ENCODE measurements at places on chromosomes 1 and 21.

- DNase-seq, result no peak
Observed at GRCh38 chr21:24881506-24881905, 725.8 kb downstream of the MRPL39 start.

GRCh38 chr1:901108-901859, 22.4 kb upstream of the SAMD11 start:
- DNase-seq, result no peak

GRCh38 chr1:91650764-91651163, 150.1 kb downstream of the CDC7 start:
- no peak for DNase-seq

- no peak for DNase-seq
Observed at GRCh38 chr1:224087286-224087794, 26.6 kb upstream of the FBXO28 start.

- DNase-seq, result peak; percentile 100
Observed at GRCh38 chr1:155308493-155309422, at the start of gene FDPS. FDPS (plus strand) TSS chr1:155308866; CDS start chr1:155309790, 924 bp downstream.

GRCh38 chr1:175845985-175846384, 102.6 kb upstream of the TNR start:
- no peak for DNase-seq

GRCh38 chr21:33546086-33546485, 3.2 kb downstream of the SON start:
- DNase-seq, result no peak

- peak; percentile 10 for DNase-seq
Observed at GRCh38 chr1:195717651-195718050, 890.6 kb downstream of the KCNT2 start.

GRCh38 chr21:40507978-40508377, 339.0 kb downstream of the DSCAM start:
- no peak for DNase-seq
